ENCODE measurements at places on chromosomes 13 and 19.

DNA sequence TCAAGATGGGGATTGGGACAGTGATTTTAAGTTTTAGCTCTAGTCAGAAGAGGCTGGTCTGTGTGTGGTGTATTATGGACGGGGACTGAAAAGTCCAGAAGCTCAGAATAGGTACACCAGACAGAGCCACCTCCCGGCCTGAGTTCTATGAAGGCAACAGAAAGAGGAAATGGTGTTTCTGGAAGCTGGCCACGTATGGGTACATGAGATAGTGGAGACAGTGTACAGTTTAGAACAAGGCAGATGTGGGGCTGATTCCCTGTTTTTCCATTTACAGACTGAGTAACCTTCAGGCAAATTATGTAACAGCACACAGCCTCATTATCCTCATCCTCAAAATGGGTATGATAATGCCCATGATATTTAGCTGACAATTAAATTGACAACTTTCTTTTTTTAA is 1.3 kb downstream of the ZNF175 start:
- DNase-seq, result no peak

GRCh38 chr13:84208246-84208910 is 326.1 kb upstream of the SLITRK1 start:
- no peak for DNase-seq

- DNase-seq, result no peak
These were observed 289.6 kb downstream of the TEX29 start for GRCh38 chr13:111610081-111610480.

- no peak for DNase-seq
These were observed 340.7 kb upstream of the HTR2A start for GRCh38 chr13:47237571-47237970.

DNA sequence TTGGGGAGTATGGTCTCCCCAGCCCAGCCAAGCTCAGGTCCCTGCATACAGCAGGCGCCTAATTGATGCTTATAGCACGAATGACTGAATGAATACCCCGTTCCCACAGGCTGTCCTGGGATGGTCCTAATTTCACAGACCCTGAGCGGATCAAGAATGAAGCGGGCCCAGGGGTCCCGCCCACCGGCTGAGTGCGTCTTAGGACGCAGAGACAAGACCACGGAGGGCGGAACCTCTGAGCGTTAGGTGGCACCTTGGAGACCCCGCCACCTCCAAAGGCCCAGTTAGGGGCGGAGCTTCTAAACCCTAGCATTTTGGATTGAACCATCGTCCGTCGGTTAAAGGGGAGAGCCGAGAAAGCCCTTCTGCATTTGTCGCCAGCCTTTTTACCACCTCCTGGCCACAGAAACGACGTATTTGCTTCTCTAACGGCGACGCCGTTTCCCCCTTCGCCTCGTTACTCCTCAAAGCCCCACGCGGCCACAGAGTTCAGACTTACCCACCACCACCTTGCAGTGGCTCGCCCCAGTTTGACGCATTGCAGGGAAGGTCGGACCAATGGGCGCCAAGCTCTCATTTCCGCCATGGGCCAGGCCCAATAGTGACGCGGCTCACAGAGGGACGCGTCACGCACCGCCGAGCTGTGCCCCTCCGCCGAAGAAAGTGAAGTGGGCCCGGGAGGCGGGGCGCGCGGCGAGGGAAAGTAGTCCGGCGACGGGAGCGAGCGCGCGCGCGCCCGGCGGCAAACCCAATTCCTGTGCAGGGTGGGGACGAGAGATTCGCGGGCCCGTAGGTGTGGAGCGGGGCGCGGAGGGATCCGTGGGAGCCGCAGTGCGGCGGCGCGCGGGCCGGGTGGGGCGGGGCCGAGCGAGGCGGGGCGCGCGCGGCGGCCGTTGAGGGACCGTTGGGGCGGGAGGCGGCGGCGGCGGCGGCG is 479 bp upstream of the CALM3 start:
- DNase-seq, result peak; percentile 96

DNA sequence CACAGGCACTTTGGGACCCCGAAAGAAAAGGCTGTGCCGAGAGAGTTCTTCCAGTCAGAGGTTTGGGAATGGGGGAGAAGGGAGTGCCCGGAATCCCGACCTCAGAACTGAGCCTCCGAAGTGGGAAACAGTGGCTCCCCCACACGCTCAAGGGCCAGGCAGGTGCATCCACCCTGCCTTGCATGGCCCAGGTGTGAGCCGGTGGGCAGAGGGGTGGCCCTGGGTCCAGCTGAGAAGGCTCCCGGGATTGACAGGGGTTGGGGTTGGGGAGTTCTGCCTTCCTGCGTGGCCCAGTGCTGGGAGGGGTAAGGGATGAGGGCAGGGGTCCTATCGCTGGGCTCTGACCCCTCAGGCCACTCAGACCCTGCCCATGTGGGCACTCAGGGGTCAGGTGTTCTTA is 163.5 kb upstream of the TUBA3C start:
- DNase-seq, result no peak

- no peak for DNase-seq
These were observed 91.1 kb upstream of the ANKRD10 start for GRCh38 chr13:111005808-111006505.

DNA sequence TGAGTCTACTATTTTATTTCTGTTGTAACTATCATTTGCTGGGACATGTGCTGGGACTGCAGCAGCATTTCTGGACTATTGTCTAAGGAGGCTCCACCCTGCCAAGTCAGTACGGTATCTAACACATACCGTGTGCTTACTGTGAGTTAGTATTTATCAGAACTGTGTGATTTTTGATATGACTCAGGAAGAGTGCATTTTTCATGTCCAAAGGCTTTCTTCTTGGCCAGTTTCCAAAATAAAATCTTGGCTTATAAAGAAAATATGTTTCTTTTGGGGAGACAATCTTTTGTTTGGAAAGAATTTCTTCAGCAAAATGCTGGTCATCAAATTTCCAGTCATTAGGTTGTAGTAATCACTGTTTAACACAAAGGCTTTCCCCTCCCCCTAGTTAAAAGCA is 11.6 kb downstream of the PARP4 start:
- DNase-seq, result no peak
